ENCODE measurements at places on chromosomes 1 and 21.
A peak's percentile ranks its signal among the peaks of the same experiment; 100 is the strongest.

GRCh38 chr1:218467101-218468072 lies 122.3 kb downstream of the TGFB2 start:
- DNase-seq = no peak

GRCh38 chr1:47561523-47562007 lies 123.7 kb downstream of the FOXD2 start:
- no peak for DNase-seq

DNA sequence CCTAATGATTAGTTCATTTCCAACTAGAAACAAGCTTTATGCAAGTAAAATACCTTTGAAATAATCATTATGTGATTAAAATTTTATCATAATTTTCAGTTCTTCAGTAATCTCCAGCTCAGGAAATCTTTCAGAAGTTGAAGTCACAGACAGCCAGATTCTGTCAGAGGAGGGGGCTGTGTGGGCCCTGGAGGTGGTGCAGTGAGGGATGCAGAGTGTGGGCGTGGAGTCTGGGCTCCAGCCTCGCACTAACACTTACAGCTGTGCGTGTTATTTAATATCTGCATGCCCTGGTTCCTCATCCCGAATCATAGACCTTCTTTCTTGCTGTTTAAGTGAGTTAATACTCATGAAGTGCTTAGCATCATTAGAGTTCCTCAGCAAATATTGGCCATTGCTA lies 23.9 kb downstream of the WDR64 start:
- DNase-seq = no peak

DNA sequence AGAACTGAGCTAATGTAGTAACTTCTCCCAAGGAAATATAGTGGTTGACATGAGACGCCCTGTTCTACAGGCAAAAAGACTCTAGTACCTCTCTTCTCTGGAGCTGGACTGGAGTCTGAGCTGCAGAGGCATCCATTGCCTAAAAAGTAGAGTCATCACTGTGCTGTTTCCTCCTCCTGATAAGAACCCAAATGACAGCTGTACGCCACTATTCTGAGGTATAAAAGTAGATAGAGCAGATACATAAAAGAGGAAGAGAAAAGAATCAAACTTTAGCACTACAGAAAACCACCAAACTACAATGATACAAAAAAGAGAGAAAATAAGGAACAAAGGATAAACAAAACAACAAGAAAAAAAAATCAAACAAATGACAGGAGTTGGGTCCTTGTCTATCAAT lies 1568.8 kb downstream of the PLA2G4A start:
- DNase-seq = no peak

DNA sequence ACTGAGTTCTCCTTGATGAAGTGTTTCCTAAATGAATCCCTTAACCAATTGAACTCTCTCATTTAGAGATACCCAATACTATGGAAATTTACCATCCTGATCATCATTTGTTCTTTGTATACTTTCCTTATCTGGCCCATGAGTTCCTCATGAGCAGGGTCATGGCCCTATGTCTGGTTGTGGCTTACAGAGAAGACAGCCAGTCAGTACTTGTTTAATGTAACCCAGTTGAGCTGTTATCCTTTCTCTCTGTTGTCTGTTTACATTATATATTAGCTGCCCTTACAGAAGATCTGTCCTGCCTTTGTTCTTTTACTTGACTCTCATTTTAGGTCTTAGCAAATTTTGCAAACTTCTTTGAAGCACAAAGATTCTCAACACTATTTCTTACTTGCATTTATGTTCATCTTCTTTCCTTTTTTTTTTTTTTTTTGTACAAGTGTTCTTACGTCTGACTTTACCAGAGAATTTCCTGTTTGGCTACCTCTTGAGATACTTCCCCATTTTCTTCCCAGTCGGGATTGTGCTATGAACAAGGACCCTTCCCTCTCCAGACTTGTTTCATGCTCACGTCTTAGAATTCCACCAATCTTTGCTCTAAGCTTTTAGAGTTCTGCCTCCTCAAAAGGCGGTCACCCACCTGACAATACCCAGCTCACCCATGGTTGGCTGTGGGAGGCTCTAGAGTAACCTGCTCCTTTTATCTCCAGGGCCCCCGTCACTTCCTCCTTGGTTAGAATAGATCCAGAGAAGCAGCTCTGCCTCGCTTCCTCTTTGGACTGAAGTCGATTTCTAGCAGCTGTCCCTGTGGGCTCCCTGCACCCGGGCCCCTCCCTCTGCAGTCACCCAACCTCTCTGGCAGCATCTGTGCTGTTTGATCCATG lies 53.6 kb upstream of the RUNX1 start:
- DNase-seq = no peak

GRCh38 chr1:43524804-43525203 lies 5.9 kb upstream of the PTPRF start:
- DNase-seq = no peak

GRCh38 chr1:31792541-31792940 lies 23.3 kb downstream of the SPOCD1 start:
- DNase-seq = no peak

DNA sequence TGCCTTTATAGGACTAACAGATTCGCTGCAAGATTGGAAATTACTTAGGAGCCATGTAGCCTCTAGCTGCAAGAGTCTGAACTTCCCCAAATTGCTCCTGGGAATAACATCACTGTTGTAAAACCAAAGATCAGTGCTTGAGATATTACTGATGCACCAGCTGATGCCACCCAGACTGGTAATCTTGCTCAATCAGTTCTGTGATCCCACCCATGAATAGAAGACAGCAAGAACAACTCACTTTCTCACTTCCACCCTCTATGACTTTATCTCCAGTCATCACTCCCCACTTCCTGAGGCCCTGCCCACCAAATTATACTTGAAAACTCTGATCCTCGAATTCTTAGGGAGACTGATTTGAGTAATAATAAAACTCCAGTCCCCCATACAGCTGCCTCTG lies 1011.1 kb downstream of the PLA2G4A start:
- no peak for DNase-seq

DNA sequence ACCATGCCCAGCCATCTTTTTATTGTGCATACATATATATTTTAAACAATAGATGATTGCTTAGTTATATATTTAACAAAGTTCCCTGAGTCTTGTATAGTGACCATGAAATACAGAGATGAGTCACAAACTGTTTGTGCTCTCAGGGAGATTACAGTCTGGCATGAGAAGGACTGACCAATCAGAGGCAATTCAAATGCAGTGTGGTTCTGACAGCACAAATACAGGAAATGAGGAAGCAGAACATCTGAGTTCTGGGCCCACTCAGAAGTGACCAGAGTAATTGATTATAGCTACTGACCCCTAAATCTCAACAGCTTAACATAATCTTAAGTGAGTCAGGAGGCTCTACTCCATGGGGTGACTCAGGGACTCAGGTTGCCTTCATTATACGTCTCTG lies 534.5 kb downstream of the OMA1 start:
- DNase-seq = no peak

- no peak for DNase-seq
These were observed 88.5 kb upstream of the DEPDC1 start for GRCh38 chr1:68585351-68585750.

- DNase-seq = no peak
These were observed 572 bp downstream of the LPGAT1 start for GRCh38 chr1:211830055-211830327.

GRCh38 chr1:198763298-198763714 lies 124.5 kb downstream of the PTPRC start:
- DNase-seq = no peak

GRCh38 chr21:44428281-44428960 lies 26.9 kb upstream of the LRRC3 start:
- peak; percentile 21 for DNase-seq

GRCh38 chr1:183235503-183235902 lies 49.4 kb downstream of the LAMC2 start:
- DNase-seq = peak; percentile 64

GRCh38 chr1:153748903-153749302 lies 21.1 kb downstream of the INTS3 start:
- no peak for DNase-seq

DNA sequence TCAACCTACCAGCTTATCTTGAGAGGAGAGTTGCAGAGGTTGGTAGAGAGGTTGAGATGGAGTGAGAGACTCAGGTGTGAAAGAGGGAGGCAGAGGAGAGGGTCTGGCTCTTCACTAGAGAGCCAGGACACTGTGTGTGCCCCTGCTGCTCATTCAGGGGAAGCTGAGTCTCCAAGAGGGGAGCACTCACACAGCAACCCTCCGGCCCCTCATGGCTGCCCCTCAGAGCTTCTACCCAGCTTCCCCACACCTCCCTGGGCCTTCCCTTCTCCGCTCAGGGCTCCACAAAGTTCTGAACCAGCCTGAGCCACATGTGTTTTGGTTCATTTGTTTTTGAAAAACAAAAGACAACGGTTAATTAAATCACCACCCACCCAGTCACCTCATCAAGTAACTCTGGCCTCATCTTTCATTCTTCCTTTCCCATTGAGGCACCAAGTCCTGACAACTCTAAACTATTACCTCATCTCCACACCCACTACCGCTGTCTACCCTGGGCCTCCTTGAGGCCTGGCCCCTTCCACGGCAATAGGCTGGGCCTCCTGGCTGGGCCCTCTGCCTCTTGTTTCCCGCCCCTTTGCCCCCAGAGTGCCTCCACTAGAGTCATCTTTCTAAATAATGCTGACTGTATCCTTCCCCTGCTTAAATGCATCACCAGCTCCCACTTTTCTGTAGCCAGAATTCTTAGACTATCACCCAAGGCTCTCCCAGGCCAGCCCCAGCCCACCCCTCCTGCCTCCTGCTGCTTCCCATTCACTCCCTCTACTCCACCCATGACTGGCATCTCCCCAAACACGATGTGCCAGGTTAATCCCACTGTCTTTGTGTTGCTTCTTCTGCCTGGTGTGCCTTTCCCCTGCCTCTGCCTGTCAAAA lies 33.0 kb downstream of the TNNT2 start:
- DNase-seq = no peak

- no peak for DNase-seq
These were observed 46.4 kb upstream of the FASLG start for GRCh38 chr1:172612478-172612877.
